ENCODE measurements at places on chromosomes 12 and 14. TPM values are rescaled to one million over a fixed set of nuclear protein-coding genes. Genes with fewer than 3 reads are reported as not detected.

- no peak for DNase-seq
These were observed 477 bp upstream of the DDX47 start for GRCh38 chr12:12812618-12813119.

DNA sequence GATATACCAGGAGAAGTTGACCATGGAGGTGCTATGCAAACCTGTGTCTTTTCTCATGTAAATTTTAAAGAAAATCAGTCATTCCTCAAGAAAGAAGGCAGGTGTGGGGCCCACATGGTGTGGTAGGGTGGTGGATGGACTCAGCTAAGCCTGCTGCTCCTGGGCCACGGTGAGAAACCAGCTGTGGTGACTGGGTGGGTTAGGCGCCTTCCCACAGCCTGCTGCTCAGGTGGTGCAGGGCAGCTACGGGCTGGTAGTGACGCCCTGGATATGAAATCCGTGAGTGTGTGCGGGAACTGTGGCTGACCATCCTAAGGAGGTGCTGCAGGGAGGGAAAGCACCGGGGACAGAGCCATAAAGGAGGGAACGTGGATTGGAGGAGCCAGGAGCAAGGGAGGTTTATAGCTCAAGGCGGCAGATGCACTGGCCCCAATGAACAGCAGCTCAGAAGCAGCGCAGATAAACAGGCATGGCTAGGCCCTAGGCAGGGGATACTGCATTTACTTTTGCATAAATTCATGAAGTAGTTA lies 408.8 kb downstream of the FUT8 start:
- no peak for DNase-seq

DNA sequence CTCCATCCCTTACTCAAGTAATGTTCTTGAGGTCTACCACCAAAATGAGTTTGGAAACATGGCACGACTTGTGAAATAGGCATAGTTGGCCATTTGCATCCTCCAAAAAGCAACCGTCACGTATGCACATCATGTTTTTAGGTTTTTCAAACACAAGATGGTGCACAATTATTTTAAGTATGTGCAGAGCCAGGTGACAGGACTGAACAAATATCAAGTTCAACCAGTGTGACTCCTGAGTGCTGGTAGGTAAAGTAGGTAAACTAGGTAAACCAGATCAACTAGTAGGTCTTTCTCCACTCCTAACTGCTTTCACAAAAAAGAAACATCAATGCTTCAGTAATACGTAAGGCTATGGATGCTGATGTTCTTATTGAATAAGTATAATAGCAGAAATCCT lies 39.1 kb downstream of the FGD6 start:
- DNase-seq: no peak

GRCh38 chr14:54116972-54117371 lies 160.3 kb upstream of the BMP4 start:
- DNase-seq: no peak

DNA sequence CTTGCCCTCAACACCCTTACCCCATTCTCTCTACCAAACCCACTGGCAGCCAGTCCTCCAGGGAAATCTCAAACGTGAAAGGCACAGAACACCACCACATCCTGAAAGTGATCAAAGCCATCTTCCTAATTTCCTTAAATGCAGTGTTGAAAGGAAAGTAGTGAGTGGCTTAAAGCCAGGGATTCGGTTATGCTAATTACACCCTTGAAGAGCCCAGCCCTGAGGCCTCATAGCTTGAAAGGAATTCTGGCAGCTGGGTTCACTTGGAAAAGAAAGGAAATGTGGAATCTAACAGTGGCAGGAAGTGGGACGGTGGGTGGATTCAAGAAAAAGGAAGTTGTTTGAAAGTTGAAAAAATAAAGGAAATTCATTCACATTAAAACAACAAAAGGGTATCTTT lies 73.0 kb upstream of the FICD start:
- no peak for DNase-seq

DNA sequence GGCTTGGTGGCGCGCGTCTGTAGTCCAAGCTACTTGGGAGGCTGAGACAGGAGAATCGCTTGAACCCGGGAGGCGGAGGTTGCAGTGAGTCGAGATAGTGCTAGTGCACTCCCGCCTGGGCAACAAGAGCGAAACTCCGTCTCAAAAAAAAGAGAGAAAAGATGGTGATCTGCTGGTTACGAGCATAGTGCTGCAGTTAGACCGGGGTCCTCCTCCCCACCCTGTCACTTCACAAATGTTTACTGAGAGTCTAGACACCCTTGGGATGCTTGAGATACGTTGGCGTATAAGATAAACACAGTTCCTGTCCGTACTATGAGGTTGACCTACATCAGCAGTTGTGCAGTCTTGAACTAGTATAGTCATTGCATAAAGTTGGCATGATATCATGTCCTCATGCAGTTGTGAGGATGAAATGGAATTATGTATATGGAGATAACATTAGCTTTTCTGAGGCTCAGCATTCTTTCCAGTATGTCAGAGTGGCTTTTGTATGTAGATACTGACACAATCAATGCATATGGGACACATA lies 787 bp downstream of the ACAD10 start:
- DNase-seq: no peak

DNA sequence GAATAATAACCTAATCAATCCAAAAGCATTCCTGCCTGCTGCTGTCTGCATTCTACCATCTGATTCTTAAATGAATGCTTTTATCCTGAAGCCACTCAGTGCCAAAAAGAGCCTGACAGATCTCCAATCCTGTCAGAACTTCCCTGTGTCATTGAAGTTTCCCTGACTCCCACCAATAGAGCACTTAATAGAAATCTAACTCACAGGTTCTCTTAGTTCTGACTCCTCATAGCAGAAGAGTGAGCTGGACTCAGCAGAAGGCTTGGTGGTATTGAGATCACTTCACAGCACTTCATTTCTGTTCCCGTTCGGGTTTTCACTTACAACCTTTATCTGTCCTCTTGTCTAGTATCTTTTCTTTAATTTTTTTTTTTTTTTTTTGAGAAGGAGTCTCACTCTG lies 102.6 kb downstream of the OTOGL start:
- no peak for DNase-seq

DNA sequence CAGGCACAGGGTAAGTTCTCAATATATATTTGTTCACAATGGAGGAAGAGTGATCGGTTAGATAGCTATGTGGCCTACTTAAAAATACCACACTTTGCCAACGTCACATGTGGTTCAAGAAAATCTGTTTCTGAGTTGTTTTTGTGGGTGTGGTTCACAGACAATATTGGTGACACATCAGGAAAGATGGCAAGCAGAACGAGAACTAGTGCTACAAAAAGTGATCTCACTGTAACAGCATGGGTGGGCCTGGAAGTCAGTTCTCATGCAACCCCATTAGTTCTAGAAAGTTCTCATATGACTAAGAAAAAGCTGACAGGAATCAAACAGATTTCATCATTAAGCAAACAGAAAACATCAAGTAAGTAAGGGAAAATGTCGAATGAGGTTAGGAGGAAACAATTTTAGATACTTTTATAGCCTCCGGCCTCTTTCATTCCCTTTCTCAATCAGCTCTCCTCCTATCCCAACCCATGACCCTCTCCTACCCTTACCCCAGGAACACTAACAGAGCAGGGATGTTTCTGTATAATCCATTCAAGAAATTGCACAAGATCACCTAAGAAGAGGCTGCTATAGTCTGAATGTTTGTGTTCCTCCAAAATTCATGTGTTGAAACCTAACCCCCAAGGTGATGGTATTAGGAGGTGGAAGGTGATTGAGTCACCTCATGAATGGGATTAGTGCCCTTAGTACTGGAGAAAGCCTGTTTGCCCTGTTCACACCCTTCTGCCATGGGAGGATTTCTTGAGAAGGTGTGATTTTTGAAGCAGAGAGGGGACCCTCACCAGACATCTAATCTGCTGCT lies 15.5 kb upstream of the NTN4 start:
- DNase-seq: no peak

GRCh38 chr14:44657203-44657602 lies 150.1 kb upstream of the FSCB start:
- DNase-seq: no peak

- no peak for DNase-seq
These were observed 311.6 kb upstream of the DIO3 start for GRCh38 chr14:101249676-101250036.

- no peak for DNase-seq
These were observed at the start of gene PTPRR for GRCh38 chr12:70920251-70920851. Gene PTPRR, minus strand, starts transcription at chr12:70920738. Its CDS starts 348 bp downstream, at chr12:70920390.

DNA sequence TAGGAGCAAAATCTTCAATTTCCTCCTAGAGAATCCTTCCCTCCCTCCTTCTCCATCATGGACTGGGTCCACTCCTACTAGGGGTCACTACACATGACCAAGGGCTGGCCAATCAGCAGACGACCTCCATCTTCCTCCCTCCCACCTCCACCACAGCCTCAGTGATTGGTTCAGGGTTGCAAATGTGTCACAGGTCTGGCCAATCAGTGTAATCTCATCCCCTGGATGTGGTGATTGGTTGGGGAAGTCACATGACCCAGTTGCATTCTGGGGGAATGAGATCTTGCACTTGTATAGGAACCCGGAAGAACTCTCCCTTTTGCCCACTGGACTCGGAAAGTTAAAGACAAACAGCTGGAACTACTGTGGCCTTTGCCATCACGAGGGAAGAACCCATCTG lies 169.2 kb downstream of the PIWIL1 start:
- no peak for DNase-seq

- no peak for DNase-seq
These were observed 26.7 kb downstream of the ELK3 start for GRCh38 chr12:96220902-96221301.

- peak; percentile 32 for DNase-seq
These were observed 71.2 kb downstream of the VCPKMT start for GRCh38 chr14:50045039-50045711.

Gene IL22
- not detected for total RNA-seq

Gene FAM222A
- 9.3 TPM for total RNA-seq

Gene PIWIL1
- not detected for total RNA-seq

Gene TCL1B
- total RNA-seq: not detected

Gene CMA1
- 2.7 TPM for total RNA-seq

Gene SPATA7
- total RNA-seq: 4.0 TPM

Gene RNASE2
- total RNA-seq: not detected

Gene GPR84
- total RNA-seq: 0.38 TPM

Gene CLEC4A
- 1.3 TPM for total RNA-seq
